ENCODE measurements at places on chromosomes 1 and 21.

DNA sequence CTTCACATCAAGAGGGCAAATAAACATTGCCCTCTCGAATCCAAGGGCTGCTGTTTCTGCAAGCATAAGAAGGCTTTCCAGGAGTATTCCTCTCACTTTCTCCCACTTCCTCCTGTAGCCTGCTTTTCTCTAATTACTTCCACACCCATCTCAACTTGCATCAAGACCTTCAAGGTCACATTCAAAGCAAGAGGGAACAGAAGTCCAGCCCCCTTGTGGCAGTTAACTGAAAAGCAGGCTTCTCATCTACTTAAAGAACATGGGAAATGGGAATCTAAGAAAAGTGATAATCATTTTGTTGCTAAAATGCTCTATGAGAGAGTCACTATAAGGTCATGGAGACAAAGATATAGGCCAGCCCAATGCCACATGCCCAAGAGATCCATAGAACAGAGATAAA, 874.4 kb downstream of the KCNT2 start:
- no peak for DNase-seq

DNA sequence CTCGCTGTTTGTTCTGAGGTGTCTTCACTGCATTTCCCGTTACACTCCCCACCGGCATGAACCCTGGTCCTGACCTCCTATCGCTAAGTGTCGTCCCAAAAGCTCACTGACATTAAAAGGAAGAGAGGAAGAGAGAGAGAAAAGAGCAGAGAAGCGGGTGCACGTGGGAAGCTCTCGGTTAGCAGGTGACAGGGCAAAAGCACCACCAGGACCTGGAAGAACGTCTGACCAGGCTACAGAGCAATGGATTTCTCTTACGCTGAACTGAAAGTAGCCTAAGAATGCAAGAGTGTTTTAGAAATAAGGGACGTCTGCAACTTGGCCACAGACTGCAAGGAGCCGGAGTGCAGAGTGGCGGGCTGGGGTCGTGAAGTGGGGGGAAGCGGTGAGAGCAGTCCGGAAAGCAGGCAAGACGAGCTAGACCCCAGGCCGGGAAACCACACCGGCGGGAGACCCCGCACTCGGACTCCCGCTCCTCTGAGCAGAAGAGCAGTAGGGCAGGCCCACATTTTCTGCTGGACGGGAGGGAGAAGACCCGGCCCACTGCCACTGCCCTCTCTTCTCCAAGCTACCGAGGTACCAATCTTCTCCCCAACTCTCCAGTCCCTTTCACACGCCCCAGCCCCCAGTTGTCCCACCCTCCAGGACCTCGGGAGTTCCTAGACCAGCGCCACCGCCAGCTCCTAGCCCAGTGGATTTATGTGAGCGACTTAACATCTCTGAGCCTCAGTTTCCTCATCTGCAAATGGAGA, 8.3 kb upstream of the MPZL1 start:
- DNase-seq, result no peak

DNA sequence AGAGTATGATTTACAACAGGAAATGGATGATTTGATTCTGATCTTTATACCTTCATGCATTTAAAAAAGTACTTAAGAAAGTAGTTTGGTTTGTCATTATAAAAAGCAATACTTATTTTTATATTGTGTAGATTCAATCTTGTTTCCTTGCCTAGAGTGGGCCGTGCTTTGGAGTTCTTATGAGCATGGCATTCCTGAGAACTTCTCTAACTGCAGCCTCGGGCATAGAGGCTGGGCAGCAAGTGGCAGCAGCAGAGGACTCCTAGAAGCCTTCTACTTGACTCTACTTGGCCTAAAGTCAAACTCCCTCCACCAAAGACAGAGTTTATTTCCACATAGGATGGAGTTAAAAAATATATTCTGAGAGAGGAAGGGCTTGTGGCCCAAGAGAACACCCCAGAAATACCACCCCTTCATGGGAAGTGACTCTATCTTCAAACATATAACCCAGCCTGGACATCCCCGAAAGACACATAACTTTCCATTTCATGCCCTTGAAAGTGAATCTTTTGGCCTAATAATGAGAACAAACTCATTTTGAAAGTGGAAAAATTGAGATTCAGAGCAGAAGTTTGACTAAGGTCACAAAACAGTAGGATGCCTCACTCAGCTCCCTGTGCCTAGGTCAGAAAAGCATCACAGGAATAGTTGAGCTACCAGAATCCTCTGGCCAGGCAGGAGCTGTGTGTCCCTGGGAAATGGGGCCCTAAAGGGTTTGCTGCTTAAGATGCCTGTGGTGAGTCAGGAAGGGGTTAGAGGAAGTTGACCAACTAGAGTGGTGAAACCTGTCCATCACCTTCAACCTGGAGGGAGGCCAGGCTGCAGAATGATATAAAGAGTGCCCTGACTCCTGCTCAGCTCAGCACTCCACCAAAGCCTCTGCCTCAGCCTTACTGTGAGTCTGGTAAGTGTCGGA, at the start of gene IVL:
Gene IVL (plus strand): TSS at position 861 of the 916 bp plus-strand sequence. CDS start 1,252 bp downstream, outside the sequence.
- DNase-seq, result no peak

DNA sequence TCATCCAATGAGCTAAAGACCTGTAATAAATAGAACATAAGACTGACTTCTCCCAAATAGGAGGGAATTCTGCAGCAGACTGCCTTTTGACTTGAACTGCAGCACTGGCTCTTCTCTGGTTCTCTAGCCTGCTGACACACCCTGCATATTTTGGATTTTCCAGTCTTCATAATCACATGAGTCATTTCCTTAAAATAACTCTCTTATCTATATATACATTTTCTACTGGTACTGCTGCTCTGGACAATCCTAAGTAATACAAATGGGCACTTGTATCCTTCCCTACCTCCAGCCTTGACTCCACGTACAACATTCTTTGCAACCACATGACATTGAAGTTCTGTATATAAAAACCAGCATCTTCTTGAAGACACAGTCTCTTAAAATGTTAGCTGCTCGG, 429.4 kb upstream of the TMPRSS15 start:
- no peak for DNase-seq

DNA sequence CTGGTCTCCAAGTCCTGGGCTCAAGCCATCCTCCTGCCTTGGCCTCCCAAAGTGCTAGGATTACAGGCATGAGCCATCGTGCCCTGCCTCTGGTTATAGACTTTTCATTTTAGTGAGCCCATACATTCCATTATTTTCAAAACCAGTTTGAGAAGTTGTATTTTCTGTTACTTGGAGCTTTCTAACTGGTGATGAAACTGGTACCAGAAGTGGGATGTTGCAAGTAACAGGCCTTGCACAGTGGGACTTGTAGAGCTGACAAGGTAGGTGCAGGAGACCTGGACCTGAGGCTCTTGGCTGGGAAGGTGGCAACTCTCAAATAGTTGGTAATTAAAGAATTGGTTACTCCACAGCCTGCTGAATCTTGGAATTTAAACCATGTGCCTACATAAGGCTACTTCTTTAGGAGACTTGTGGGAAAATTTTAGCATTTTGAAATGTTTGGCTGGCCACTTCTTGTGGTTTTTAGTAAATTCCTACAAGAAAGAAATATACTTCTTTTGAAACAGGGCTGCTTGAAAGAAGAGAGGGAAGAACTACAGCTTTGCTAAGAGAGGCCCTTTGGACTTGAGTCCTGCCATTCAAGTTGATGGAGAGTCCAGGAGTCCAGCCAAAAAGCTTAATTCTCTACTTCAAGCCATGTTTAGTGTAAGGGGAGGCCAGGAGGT, 9.8 kb upstream of the ALPL start:
- DNase-seq, result no peak

DNA sequence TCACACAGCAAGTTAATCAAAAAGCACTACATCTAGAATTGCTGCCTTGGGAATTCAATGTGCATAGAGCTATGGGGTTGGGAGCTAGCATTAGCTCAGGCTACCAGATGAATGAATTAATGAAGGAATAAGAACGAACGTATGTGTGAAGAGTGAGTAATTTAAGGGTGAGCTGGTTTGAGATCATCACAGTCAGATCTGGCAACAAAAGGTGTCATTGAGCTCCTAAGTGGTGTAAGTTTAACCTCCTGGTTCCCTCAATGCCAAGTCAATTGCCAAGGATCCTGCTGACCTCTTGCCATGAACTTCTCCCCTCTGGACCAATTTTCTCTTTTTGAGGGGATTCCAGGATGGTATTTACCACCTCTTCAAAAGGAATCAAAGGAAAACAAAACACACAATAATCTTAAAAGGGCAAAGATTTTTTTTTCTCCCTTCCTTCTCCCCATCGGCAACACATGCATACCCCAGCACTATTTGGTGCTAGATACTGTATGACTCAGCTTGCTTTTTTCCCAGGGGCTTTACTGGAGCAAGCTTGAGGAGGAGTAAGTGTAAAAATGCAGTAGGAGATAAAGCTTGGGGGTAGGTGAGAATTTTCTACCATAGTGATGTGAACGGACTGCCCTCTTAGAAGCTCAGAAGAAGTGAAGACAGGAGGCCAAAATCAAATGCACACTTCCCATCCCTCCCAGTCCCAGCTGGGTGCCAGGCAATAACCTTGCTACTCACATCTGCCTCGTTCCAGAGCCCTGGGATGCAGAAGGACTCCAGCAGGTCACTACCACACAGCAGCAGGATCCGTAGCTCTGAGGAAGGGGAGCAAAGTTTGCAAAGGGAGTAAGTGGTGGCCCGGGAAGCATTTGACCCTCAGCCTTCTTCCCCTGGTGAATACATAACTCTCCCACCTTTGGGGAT, 92.0 kb downstream of the LAMC2 start:
- DNase-seq, result no peak

DNA sequence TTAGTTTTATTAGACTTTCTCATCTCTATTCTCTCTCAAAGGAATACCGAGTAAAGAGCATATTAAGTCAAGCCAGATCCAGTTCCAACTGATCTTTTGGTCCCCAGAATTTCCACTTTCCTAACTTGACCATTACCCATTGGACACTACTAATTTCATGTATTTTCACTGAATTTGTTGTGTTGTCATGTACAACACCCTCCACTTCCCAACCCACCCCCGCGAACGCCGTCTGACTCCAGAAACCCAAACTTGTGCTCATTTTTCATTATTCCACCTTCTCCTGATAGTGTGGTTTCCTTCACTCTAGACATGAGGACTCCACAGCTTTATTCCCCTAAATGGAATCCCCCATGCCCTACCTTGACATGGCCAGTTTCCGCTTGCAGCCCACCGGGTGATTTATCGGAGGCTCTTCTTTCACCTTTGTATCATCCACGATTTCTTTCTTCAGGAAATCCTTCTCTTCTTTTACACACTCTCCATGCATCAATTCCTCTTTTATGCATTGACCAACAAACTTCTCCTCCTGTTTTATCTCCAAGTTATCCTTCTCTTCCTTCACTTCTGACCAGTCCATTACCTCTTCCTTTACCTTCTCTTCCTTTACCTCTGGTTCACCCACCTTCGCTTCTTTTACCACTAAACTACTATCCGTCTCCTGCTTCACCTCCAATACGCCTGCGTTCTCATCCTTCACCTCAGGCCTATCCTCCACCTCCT, 805 bp downstream of the ZNHIT6 start:
- no peak for DNase-seq

Data from hippocampal formation (tissue), 2 donors.